ENCODE measurements at places on chromosomes 6 and 20.

DNA sequence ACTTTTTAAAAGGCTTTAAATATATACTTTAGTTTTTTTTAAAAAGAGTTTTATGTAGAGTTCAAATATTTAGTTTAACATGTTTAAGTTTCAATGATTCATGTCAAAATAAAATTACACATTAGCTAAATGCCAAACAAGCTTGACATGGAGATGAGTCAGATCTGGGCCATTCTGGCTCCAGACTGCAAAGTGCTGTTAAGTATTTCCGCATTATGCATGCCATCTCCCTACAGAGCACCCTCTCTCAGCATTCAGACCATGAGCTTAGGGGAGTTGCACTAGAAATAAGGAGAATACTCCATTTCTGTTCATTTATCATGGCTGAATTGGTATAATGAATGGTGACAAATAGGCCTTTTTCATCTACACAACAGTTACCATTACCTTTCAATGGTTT, 21.5 kb upstream of the HS3ST5 start:
- DNase-seq, result no peak

- DNase-seq, result no peak
Measured at GRCh38 chr20:39603219-39603618, 641.1 kb downstream of the DHX35 start.

DNA sequence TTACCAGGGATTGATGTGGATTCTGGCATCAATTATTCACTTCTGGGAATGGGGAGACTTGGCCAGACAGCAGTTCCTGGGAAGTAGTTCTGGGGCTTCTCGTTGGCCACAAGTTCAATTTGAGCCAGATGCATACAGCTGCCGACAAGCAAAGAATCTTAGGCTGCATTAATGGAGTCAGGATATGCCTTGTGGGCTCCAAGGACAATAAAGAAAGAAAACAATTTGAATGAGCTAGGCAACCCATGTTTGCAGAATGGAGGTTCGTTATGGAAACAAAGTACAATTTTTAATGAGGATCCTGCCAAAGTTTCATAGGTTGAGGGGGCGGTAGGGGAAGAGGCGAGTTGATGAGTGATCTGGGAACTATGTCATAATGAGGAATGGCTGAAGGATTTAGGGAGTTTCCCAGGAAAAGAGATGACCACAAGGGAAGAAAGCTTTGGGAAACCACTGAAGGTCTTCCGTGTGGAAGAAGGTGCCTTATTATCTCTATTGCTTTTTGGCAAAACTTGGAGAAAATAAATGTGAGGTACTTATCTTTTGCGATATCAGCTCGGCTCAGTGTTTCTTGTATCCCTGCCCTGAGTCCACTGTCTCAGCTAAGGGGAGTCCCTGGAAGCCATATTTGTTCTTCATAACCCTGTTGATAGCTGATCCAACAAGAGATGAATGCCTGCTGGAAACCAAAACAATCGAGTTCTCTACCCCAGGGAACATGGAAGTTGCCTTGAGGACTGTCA, 181.0 kb upstream of the ZNF217 start:
- DNase-seq, result no peak

GRCh38 chr20:47711046-47711752, 74.1 kb downstream of the SULF2 start:
- no peak for DNase-seq

GRCh38 chr6:150617496-150618460, 18.1 kb downstream of the PLEKHG1 start:
- no peak for DNase-seq

GRCh38 chr20:846894-847278, 13.4 kb downstream of the FAM110A start:
- no peak for DNase-seq

All from NCI-H1417 (cell line).